ENCODE measurements at places on chromosomes 6 and 20. TPM values are rescaled to one million over a fixed set of nuclear protein-coding genes. Genes with fewer than 3 reads are reported as not detected.

The PKIB gene
- polyA plus RNA-seq: not detected

The IMPG1 gene
- not detected for polyA plus RNA-seq

DNA sequence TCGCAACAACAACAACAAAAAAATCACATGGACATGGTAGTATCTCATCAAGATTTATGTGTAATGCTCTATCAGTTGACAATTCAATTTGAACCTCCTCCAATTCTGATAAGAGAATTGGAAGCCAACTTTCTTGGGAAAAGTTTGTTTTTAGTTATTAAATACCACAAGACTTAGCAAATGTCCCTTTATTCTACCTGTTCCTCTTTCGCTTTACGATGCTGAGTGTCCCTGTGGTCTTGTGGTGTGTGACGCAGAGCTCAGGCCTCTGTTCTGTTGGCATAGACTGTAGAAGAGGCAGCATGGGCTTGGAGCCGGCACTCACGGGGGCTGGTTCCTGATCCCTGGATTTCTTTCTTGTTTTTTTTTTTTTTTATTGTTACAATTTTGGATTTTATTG lies 76.7 kb downstream of the PSMB1 start:
- no peaks in the 10 kb centered on the region for H3K36me3 ChIP-seq
- no peak for DNase-seq
- no peak overlapping the region for H3K4me3 ChIP-seq
- no peak overlapping the region for H3K27ac ChIP-seq
- H3K4me1 ChIP-seq: no peaks in the 10 kb centered on the region
- no peaks in the 10 kb centered on the region for H3K27me3 ChIP-seq

DNA sequence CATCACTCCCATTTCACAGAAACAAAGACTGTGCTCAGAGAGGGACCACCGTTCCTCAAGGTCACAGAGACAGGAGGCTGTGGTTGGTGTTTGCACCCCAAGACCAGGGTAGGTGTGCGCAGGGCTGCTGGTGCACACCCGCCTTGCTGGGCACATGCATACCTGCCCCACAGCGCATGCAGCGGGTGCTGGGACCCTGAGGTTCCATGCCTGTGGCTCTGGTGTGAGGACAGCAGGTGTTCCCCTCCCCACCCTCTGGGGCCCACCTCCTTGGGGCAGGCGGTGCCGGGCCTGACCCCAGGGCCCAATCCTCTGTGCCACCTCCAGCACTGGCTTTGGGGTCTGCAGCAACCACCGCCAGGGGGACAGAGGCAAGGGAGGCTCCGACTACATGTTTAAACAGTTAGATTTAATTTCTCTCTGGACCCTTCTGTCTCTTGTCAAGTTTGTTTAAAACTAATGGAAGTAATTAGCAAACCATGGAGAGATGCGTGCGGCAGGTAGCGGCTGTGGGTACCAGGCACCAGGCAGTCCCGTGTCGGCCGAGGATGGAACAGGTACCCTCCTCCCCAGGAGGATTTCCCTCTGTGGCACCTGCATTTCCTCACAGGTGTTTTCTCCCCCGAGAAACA lies 327.8 kb downstream of the TAF4 start:
- DNase-seq: no peak
- no peaks in the 10 kb centered on the region for H3K4me1 ChIP-seq
- no peak overlapping the region for H3K27ac ChIP-seq
- H3K4me3 ChIP-seq: no peak overlapping the region
- no peaks in the 10 kb centered on the region for H3K36me3 ChIP-seq

DNA sequence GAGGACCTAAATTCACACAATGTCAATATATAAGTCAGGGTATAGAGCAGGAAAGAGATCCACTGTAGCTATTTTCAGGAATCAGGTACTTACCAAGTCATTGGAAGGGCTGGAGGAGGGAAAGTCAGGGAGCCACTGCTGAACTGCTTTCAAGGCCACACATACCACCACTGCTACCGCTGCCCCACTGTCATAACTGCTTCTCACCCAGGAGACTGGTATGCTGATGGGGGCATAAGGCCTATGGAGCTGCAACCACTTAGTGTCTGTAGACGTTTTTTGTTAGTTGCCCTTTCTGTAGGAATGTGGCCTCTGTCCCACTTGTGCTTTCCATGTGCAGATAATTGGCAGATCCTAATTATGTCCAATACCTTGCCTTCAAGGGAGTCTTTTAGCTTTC lies 5.4 kb downstream of the SMAP1 start:
- DNase-seq: no peak
- H3K4me1 ChIP-seq: peaks cover 18% of the 10 kb centered on the region
- H3K27me3 ChIP-seq: no peaks in the 10 kb centered on the region
- H3K4me3 ChIP-seq: no peak overlapping the region

DNA sequence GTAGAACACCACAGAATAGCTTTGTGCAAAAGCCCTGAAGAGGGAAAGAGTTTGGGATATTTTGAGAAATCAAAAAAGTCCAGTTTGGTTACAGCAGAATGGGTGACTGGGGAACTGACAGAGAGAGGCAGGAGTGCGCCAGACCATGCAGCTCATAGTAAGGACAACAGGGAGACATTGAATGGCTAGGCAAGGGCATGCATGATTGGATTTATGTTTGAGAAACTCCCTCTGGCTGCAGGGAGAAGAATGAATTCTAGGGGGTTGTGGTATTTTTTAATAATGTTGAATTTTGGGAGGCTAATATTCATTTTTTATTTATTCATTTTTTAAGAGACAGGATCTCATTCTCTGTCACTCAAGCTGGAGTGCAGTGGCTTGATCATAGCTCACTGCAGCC lies 49.9 kb downstream of the TGM2 start:
- DNase-seq: no peak
- no peak overlapping the region for H3K4me3 ChIP-seq
- no peak overlapping the region for H3K27ac ChIP-seq
- H3K27me3 ChIP-seq: no peaks in the 10 kb centered on the region
- no peaks in the 10 kb centered on the region for H3K36me3 ChIP-seq

DNA sequence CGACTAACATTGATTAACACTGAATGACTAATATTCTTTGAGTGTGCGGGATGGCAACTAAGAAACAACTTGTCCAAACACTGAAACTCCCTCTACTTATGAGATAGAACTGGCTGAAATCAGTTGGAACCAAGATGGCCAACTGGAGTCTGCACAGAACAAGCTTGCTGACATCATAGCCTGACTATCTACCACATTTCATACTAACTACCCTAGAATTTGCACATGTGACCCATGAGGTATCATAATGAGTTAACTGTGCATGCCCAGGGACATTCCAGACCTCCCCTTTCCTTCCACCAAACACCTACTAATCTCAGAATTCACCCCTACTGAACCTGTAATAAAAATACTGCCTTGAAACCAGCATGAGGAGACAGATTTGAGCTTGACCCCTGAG lies 43.2 kb downstream of the PHIP start:
- no peak overlapping the region for H3K4me3 ChIP-seq
- peaks cover 3% of the 10 kb centered on the region for H3K36me3 ChIP-seq
- H3K27ac ChIP-seq: no peak overlapping the region
- no peaks in the 10 kb centered on the region for H3K27me3 ChIP-seq
- DNase-seq: no peak

Data from endothelial cell of umbilical vein (primary cell).